Stimulated activated CD4-positive, alpha-beta T cell treated with anti-CD3 and anti-CD28 coated beads, Interleukin-4, amount 100 ng/mL, for 4 hours (primary cell): ENCODE measurements at places on chromosomes 7 and 10.

GRCh38 chr7:23679898-23680413, at the start of gene FAM221A:
Gene FAM221A, plus strand, starts transcription at chr7:23680199. Its CDS starts 20 bp downstream, at chr7:23680219.
- DNase-seq = peak; percentile 84

DNA sequence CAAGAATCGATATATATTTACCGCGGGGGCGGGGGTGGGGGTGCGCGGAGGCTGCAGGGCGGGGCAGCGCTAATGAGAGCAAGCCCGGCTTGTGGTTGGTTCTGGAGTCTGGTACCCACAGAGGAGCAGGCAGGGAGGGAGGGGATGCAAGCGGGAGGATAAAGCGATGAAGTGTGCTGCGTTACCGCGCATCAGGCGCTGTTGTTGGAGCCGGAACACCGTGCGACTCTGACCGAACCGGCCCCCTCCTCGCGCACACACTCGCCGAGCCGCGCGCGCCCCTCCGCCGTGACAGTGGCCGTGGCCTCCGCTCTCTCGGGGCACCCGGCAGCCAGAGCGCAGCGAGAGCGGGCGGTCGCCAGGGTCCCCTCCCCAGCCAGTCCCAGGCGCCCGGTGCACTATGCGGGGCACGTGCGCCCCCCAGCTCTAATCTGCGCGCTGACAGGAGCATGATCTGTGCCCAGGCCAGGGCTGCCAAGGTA, at the start of gene HECW1:
TSS of gene HECW1 (plus strand) at position 189 of the 482 bp plus-strand sequence. CDS start 131,259 bp downstream, outside the sequence.
- DNase-seq = no peak

DNA sequence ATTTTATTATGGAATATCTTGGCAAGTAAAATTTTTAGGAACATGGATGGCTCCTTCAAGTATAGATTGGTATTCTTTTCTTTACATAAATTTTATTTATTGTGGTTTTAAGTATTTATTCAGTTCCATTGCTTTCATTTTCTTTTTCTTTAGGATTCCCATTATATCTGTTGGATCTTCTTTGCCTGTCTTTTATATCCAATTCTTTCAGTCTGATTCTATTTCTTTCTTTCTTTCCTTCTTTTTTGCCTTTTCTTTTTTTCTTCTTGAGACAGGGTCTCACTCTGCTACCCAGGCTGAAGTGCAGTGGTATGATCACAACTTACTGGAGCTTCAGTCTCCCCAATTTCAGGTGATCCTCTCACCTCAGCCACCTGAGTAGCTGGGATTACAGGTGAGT, 74.2 kb upstream of the GLI3 start:
- DNase-seq = no peak

DNA sequence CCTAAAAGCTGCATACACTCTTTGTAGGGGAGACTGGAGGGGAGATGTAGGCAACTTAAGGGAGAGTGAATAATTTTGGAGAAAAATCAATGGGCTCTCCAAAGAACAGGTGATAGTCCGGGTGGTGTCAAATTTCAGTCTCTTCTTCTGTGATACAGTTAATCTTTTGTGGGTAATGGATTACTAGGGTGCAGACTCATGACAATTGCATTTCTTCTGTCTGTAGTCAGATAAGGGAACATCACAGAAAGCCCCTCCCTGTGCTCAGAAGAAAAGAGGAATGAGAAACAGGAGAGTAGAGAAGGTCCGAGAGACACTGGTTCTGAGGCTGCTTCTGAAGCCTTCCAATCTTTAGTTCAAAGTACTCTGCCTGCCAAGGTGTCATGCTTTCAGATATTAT, 1140.7 kb upstream of the LRRN3 start:
- DNase-seq = no peak

- DNase-seq = peak; percentile 17
Measured at GRCh38 chr7:26153241-26153822, 1.3 kb downstream of the NFE2L3 start.

DNA sequence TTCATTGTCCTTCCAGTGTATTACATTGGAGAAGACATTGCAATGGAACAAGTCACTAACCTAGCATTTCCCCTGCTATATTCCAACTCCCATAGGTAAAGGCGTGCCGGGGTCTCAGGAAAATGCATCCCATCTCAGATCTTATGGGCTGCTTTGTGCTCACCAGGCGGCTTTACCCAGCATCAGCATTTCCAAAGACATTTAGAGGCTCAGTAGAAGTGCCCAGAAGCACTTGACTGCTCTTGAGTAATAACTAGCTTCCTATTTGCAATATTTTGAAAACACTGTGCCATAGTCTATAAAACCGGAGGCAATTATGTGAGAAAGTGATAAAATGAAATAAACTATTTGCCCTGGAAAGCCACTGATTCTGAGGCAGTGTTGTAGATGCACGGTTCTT, 415.0 kb upstream of the NPVF start:
- no peak for DNase-seq

GRCh38 chr7:112649560-112649959, 140.6 kb downstream of the TMEM168 start:
- no peak for DNase-seq

- no peak for DNase-seq
Measured at GRCh38 chr10:62851442-62851841, 35.3 kb upstream of the EGR2 start.

- DNase-seq = no peak
Measured at GRCh38 chr7:131011976-131012375, 278.0 kb upstream of the KLF14 start.

DNA sequence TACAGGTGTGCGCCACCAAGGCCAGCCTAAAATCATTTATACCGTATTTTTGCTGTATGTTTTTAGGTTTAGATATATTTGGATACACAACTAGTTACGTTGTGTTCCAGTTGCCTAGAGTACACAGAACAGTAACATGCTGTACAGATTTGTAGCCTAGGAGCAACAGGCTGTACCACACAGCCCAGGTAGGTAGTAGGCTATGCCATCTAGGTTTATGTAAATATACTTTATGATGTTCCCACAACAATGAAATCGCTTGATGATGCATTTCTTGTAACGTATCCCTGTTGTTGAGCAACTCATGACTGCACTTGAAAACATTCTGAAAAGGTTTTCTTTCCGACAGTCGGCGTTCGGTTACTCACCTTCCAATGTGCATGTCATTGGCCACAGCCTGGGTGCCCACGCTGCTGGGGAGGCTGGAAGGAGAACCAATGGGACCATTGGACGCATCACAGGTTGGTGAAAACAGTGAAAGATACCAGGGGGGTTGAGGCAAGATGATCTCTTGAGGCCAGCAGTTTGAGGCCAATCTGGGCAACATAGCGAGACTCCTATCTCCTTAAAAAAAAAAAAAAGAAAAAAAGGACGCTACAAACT, 7.7 kb downstream of the PNLIP start:
- DNase-seq = no peak

DNA sequence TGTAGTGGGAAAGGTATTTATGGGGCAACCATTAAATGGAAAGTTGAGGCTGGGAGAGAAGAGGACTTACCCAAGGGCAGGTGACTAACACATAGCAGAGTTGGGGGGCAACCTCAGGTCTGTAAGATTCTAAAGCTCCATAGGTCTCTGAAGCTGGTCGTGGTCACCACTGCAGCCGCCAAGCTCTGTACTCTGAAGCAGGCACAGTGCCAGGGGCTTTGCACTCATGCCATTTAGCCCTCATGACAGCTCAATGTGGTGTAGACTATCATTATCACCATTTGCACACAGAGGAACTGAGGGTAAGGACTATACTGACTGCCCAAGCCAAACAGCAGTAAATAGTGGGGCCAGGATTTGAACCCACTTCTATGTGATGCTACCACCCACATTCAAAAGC, 32.5 kb upstream of the TMEM273 start:
- DNase-seq = no peak

- DNase-seq = no peak
Measured at GRCh38 chr10:122701652-122702051, 2.0 kb upstream of the C10orf120 start.

GRCh38 chr10:116691635-116692034, 50.7 kb downstream of the HSPA12A start:
- DNase-seq = no peak

- no peak for DNase-seq
Measured at GRCh38 chr10:91987397-91988037, 63.9 kb downstream of the BTAF1 start.

GRCh38 chr10:30432622-30433305, 1.2 kb upstream of the MAP3K8 start:
- no peak for DNase-seq

- no peak for DNase-seq
Measured at GRCh38 chr7:109983618-109984017, 1107.3 kb upstream of the LRRN3 start.

- DNase-seq = no peak
Measured at GRCh38 chr7:128404886-128405470, 4.8 kb downstream of the IMPDH1 start.

- DNase-seq = no peak
Measured at GRCh38 chr10:108039821-108040584, 875.5 kb upstream of the SORCS1 start.

DNA sequence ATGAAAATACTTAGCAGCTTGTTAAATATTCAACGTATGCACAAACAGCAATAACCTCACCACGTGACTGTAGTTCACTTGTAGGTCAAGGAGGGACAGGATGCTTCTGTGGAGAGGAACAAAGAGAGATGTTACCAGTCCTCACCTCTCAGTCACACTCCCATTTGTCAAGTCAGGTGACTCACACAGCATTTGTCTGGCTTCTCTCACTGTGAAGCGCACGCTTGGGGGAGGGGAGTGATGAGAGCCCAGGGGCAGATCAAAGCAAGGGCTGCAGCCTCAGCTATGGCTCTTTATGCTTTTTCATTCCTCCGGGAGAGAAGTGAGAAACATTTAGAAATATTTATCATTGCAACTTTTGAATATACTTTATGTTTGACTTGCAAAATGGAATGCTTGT, 2.9 kb upstream of the RBM20 start:
- peak; percentile 43 for DNase-seq

DNA sequence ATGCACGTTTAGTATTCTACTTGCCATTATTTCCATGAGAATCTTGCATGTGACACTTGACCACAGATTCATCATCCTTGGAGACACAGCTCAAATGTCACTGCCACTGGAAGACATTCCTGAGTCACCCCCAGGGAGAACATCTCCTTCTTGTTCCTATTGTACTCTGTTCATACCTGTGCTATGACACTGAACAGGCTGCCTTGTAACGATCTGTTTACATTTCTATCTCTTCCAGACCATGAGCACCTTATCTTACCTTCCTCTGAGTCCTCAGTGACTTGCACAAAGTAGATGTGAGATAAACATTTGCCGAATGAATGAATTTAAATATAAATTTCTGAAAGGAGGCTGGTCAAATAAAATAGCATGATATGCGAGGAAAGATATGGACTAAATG, 331.9 kb upstream of the LRRN3 start:
- no peak for DNase-seq

GRCh38 chr10:34160595-34160994, 654.5 kb downstream of the PARD3 start:
- no peak for DNase-seq

- no peak for DNase-seq
Measured at GRCh38 chr10:87523731-87524130, 19.0 kb downstream of the MINPP1 start.

GRCh38 chr7:120774481-120774880, 83.5 kb downstream of the TSPAN12 start:
- DNase-seq = no peak

- DNase-seq = no peak
Measured at GRCh38 chr10:20785174-20785573, 111.9 kb downstream of the NEBL start.
